NCI-H2081 treated with DMSO at 0.1 percent for 48 hours (cell line): ENCODE measurements at places on chromosomes 6 and 20.

GRCh38 chr6:157238346-157238745 lies 85.0 kb downstream of the TMEM242 start:
- DNase-seq, result no peak

DNA sequence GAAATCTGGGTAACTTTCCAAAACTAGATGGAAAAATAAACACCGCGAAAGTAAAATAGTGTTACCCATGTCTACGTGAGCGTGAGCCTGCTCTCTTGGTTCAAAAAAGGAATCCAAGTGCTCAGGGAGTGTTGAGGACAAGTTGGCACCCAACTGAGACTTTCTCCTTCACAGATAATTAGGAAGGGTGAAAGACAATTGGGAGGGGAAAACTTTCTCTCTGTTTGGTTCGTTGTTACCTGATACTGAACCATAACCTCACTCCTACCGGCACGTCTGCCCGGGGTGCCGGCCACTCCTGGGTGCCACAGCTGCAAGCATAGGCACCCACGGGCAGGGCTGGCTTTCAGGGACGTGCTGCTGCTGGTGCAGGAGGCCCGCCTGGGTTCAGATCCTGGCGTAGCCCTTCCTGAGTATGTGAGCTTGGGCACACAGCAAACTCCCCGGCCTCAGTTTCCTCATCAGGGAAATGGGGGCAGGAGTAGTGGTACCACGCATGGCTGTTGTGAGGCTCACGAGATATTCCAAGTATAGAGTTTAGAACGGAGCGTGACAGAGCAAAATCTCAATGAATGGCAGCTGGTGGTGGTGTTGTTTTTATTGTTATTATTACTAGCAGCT lies 38.2 kb upstream of the PMEPA1 start:
- DNase-seq, result no peak

DNA sequence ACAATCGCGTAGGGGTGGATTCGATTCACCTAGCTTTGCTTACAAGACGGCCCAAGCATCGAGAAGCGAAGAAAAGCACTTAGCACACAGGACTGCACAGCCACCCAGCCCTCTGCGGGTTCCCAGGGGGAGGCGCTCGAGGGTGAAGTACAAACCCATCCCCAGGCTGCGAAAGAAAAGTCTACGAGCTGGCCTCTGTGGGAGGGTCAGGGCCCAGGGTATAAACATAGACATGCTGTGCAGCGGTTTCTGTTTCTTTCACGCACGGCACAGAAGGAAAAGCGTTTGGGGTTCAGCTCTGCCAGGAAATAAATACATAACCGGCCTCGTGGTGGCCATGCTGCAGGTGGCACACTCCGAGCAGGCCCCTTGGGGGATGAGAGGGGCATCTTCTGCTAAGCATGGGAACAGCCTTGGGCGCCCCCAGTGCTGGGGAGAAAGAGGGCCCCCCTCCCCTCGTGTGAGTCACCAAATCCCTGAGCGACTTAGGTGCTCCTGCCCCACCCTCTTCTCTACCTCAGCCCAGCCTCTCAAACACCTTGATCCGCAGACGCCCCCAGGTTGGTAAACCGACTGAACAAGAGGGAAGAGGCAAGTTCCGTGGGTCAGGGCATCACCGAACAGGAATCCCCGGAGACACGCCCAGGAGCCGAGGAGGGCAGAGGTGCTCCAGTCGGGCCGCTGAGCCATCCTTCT lies 91.6 kb upstream of the RIPOR2 start:
- DNase-seq, result no peak

GRCh38 chr6:131362070-131362469 lies 211.0 kb upstream of the ARG1 start:
- no peak for DNase-seq

- no peak for DNase-seq
These were observed 8.7 kb downstream of the CST3 start for GRCh38 chr20:23629017-23629541.

- no peak for DNase-seq
These were observed 64.7 kb upstream of the RPS6KA2 start for GRCh38 chr6:166691746-166692145.
